ENCODE measurements at places on chromosomes 12 and 14.

- no peak for ATAC-seq
These were observed 31.0 kb upstream of the GRIP1 start for GRCh38 chr12:66709893-66710292.

DNA sequence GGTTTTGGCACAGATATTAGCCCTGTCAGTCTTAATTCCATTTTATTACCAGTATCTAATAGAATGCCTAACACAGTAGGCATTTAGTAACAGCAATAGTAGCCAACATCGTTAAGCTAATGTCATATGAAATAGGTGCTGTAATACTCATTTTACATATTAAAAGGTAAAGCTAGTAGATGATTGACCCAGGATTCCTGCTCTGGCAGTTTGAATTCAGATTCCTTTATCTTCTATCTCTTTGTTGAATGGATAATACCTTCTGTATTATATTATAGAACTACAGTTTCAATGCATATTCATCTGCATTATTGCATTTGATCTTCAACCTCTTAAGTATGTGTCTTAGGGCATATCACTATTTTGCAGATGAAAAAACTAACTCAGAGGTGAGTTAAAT lies 2.9 kb downstream of the ATL1 start:
- no peak for ATAC-seq

DNA sequence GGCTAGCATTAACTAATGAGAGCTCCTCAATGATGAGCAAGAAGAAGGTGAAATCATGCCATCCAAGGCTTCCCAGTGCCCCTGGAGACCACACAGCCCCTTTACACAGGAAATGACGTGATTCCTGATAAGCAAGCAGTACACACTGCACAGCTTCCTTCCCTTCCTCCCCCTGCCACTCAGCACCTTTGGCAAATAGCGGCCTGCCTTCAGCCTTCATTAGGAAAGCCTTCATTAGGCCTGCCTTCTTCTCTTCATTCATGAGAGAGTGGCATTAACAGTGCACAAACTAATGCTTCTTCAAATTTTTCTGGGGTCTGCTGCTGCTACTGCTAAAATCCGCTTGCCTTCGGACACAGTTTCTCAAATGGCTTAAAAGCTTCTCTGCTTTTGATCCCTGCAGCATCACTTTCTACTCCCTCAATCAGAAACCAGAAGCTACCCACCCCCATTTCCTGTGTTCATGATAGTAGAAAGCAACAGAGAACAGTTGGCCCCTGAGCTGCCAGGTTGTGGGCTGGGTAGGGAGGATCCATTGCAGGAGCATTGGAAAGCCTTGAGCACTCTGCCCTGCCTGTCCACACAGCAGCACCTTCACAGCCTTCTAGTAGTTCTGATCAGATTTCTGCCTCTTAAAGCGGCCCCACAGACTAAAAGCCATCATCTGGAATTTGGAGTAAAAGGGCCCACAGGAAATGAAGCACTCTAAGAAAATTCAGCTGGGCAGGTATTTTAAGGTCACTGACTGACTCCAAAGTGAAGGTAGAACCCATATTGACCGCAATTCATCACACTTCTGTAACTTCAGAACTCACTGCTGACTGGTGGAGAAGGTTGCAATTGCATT lies 103.8 kb upstream of the ETV6 start:
- no peak for ATAC-seq

- no peak for ATAC-seq
These were observed 11.6 kb downstream of the FBXW8 start for GRCh38 chr12:116922194-116922897.

DNA sequence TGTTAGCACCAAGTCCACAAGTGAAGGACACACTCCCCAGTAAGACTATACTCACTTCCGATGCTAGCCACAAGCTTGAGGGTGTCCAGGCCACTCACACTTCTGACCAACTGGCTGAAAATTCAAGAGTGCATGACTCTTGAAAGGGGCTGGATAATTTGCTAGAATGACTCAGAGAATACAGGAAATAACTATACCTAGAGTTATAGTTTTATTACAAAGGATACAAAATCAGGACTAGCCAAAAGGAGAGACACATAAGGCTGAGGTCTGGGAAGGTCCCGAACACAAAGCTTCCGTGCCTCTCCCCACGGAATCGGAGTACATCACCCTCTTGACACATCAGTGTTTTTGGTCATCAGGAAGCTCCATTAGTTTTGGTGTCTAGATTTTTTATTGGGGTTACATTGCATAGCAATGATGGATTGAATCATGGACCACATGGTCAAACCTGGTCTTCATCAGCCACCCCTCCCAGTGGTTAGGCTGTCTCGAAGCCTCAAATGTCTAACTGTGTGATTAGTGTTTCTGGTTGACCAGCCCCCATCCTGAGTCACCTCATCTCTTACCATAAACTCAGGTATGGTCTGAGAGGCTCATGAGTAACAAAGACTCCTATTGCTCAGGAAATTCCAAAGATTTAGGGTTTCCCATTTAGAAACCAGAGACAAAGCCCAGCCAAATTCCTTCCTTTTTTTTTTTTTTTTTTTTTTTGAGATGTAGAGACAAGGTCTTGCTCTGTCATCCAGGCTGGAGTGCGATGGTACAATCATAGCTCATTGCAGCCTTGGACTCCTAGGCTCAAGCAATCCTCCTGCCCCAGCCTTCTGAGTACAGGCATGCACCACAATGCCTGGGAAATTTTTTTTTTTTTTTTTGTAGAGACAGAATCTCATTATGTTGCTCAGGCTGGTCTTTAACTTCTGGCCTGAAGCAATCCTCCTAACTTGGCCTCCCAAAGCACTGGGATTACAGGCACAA lies 472.0 kb upstream of the TBX3 start:
- ATAC-seq: no peak

DNA sequence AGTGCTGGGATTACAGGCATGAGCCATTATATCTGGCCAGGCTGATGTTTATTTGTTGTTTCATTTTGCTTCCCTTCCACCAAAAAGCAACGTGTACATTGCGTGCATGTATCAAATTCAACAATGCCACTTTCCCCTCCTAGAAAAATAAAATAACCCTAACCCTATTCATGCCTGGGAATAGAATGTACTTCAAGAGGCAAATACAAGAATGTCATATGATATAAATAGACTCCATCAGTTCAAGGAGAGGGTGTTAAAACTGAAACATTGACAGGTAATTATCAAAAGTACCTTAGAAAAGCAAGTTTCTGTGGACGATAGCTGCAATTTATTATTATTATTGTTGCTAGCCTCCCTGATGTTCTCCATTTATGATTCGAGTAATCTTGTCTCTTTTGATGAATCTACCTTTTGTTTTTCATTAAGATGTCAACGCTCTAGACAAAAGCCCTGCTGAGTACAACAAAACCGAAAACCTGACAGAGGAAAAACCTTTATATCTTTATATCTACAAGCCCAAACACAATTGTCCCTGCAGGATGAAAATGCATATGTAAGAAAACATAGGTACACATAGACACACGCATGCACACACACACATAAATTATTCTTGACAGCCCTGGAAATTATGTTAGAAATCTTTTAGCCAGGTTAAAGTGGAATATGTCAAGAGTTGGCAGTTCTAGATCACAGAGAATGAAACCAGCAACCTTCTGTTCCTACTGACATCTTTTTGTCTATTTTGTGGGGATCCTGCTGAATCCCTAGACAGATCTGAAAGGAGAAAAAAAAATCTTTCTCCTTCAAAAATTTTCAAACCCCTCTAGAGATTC lies 98.9 kb downstream of the BTG1 start:
- ATAC-seq: no peak

- no peak for ATAC-seq
These were observed 18.5 kb upstream of the ANO2 start for GRCh38 chr12:5963515-5963914.

DNA sequence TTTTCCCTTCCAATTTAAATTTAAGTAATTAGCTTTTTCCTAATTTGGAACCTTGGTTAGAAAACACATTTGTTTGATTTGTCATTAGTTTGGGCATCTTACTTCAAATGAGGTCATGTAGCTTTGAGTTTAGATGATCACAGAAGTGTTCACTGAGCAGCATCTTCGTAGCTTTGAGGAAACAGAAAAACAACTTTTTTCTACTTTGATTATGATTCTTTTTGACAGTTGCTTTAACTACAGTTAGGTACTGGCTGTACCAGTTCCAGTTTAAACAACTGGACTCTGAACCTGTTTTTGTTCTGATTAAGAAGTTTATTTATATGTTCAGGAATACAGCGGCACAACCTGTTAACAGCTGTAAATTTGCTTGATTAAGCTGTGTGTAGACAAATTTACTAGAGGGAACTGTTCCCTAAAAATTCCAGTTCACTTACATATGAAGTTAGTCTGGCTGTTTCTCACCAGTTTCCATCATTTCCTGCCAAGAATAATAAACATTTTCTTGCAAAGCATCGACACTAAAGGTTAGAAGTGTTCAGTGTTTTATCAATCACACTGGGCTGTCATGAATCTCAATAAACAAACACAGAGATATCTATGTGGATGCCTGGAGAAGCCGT lies 191.9 kb downstream of the RAD51B start:
- ATAC-seq: no peak

- ATAC-seq: no peak
These were observed 109.5 kb upstream of the PKP2 start for GRCh38 chr12:33006106-33006505.

DNA sequence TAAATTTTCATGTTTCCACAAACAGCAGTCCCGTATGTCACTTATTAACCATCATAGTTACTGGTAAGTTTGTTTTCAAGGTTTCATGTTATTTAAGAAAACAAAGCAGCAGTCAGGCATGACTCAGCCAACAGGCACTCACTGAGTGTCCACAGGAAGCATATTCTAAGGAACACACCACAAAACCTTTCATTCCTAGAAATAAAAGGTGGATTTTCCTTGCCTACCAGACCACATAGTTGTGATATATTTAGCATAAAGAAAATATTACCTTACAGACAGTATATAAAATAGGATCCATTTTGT lies 143.3 kb upstream of the AVPR1A start:
- no peak for ATAC-seq

- no peak for ATAC-seq
These were observed 18.7 kb downstream of the FLVCR2 start for GRCh38 chr14:75597149-75597548.

- no peak for ATAC-seq
These were observed 79.2 kb downstream of the GLT1D1 start for GRCh38 chr12:128932521-128932920.

- no peak for ATAC-seq
These were observed 206.0 kb downstream of the ADGRD1 start for GRCh38 chr12:131159660-131160059.

- ATAC-seq: no peak
These were observed 494.3 kb downstream of the CCER1 start for GRCh38 chr12:90460681-90461080.

- ATAC-seq: peak; percentile 51
These were observed 45.4 kb upstream of the TMED10 start for GRCh38 chr14:75221797-75222196.

DNA sequence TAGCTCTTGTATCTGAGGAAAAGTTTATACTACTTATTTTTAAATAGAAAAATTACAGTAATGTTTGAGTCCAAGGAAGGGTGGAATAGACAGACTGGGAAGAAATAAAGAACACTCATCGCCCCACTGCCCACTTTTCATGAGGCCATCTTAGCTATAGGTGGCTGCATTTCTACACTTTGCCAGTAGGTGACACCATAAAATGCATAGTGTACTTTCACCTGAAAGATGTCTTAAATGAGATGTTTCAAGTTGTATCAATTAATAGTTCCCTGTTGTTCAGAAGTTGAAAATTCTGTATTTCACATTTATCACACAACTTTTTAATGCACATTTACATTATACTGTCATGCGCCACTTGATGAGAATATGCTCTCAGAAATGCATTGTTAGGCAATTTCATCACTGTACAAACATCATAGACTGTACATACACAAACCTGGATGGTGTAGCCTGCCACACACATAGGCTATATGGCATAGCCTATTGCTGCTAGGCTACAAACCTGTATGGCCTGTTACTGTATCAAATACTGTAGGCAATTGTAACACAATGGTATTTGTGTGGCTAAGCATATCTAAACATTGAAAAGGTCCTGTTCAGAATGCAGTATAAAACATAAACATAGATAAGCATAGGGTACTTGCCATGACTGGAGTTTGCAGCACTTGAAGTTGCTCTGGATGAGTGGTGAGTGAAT lies 27.6 kb downstream of the PMCH start:
- peak; percentile 53 for ATAC-seq

DNA sequence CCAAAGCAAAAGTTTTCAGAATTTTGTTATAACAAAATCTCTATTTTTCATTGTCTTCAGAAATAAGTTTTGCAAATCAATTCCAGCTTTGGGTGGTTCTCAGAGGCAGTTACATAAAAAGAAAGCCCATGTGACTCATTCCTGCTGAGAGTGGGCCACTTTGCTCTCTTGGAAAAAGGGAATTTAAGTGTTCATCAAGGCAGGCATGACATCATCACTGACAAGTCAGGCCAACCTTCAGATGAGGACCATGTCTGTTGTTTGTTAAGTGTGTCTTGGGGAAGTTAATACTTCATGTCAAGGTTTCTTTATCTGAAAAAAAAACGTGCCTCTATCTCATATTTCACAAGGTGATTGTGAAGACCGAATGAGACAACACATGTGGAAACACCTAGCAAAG lies 519.8 kb upstream of the TMPO start:
- no peak for ATAC-seq

GRCh38 chr14:22813145-22813544 lies 2.1 kb downstream of the SLC7A7 start:
- peak; percentile 8 for ATAC-seq

DNA sequence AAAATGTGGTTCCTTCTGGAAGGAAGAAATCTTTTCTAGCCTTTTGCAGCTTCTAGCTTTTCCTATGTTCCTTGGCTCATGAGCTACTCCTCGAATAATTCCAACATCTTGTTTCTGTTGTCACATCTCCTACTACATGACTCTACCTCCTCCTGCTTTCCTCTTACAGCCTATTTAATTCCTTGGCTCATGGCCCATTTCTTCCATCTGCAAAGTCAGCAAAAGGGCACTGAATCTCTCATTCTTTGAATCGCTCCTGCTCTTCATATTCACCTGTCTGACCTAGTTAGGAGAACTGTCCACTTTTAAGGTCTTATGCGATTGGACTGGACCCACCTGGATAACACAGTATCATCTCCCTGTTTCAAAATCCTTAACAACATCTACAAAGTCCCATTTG lies 15.8 kb downstream of the PRKD1 start:
- no peak for ATAC-seq

DNA sequence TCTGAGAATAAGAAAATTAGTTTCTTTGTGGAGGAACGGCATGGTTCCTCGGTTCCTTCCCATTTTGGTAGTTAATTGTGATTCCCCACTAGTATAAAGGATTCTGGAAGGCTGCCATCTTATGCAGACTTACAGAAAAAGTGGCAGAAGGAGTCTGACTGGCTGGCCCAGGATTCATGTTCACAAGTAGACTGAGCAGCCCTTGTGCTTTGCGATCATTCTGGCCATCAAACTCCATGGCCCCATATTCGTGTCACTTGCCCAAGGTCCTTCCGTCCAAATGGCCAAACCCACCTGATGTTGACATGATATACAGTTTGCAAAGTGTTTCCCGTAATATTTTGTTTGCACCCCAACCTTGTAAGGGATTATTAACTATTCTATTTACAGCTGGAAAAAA lies 297.2 kb upstream of the AMIGO2 start:
- ATAC-seq: no peak
